ENCODE measurements at places on chromosomes 3 and 15.
A peak's percentile ranks its signal among the peaks of the same experiment; 100 is the strongest.

DNA sequence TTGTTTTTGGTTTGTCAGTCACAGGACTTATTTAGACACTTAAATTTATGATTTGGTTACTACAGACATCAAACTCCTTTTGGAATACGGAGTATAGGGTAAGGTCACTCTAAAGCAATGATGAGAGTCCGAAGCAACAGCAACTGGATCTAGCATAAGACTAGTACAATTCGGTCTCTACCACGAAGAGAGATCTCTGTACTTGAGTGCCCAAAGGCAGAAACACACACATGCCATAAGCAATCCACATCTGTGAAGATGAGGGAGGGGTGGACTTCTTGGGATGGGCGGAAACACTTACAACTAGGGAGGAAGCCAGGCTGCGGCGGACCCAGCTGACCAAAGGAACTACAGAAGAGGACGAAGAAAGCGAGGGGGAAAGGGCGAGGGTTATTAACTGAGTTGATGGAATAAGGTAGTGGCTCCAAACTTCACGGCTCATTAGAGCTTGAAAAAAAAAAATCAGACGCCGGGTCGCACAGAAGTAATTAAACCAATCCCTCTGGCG lies 595 bp downstream of the DPH6 start:
- DNase-seq: peak; percentile 11

GRCh38 chr3:170740726-170741591 lies 129.0 kb downstream of the RPL22L1 start:
- DNase-seq: no peak

GRCh38 chr15:66505430-66505811 lies 295 bp downstream of the ZWILCH start:
- DNase-seq: no peak

DNA sequence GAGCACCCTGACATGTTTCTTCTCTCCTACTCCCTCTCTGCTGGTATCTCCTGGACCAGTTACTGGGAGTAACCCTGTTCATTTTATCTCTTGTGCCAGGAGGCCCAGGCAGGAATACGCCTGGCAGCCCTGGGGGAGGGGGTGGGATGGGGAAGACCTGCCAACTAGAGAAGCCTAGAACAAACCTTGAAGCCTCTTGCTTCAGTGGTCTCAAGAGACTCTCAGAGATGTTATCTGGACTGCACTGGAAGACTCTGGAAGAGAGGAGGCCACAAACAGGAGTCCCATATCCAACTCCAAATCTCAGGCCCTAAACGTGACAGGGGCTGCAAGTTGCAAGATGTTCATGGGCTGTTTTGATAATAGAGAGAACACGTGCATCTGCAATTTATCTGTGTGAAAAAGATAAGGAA lies at the start of gene EPB42:
Gene EPB42, minus strand, starts transcription at position 28 of the 413 bp plus-strand sequence. CDS start 193 bp downstream, outside the sequence.
- no peak for DNase-seq

DNA sequence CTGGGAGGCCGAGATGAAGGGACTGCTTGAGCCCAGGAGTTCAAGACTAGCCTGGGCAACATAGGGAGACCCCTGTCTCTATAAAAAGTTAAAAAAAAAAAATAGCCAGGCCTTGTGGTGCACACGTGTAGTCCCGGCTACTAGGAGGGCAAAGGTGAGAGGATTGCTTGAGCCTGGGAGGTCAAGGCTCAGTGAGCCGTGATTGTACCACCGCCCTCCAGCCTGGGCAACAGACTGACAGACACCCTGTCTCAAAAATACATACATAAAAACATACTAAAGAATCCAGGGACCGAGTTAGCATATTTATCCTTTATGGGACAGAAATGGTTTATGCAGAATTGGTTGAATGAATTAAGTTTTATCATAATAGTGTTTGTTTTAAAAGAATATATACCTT lies 13.7 kb downstream of the SIAH2 start:
- DNase-seq: no peak

GRCh38 chr3:13114811-13115575 lies 41.8 kb upstream of the IQSEC1 start:
- no peak for DNase-seq

DNA sequence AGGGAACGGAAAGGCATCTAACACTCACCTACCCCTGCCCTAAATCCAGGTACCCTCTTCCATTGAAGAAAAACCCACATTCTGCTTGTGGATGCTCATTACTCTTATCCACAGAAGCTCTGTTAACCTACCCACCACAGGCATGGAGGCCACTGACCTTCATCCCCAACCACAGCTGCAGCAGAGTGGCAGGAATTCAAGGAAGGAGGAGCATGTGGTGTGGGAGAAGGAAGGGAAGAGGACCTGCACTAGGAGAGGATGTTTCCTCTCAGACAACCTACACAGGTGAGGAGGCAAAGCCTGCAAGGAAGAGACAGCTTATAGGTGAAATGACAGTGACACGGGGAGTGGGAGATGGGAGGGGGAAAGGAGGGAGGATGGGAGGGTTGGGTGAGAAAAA lies 192.5 kb upstream of the TSC22D2 start:
- no peak for DNase-seq

GRCh38 chr3:49017971-49018706 lies at the start of gene DALRD3:
Gene DALRD3 (minus strand): TSS chr3:49018580. CDS start chr3:49018564, 16 bp downstream.
- peak; percentile 57 for DNase-seq
